ENCODE measurements at places on chromosomes 5 and 9.
A peak's percentile ranks its signal among the peaks of the same experiment; 100 is the strongest.

- DNase-seq, result no peak
Measured at GRCh38 chr5:154196955-154197652, 6.6 kb downstream of the GALNT10 start.

GRCh38 chr5:177446200-177447065 lies at the start of gene PRR7:
Gene PRR7, plus strand, starts transcription at chr5:177446814. Its CDS starts 8,254 bp downstream, at chr5:177455068.
- DNase-seq, result peak; percentile 62

- no peak for DNase-seq
Measured at GRCh38 chr5:156529892-156530291, 202.9 kb downstream of the SGCD start.

DNA sequence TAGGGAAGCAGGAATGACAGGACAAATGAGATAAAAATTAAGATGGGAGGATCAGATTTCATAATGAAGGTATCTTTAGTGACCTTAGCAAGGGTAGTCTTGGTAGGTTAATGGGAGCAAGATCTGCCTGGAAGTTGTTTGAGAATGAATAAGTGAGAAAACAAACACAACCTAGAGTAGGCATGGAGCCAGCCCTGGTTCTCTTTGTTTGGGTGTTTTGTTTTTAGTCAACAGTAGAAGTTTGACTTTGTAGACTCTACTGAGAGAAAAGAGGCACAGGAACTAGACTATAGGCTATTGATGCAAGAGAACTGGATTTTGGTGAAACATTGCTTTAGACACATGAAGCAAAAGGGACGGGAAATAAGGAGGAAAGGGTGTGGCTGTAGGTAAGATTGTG lies 40.3 kb downstream of the KCNN2 start:
- DNase-seq, result no peak

DNA sequence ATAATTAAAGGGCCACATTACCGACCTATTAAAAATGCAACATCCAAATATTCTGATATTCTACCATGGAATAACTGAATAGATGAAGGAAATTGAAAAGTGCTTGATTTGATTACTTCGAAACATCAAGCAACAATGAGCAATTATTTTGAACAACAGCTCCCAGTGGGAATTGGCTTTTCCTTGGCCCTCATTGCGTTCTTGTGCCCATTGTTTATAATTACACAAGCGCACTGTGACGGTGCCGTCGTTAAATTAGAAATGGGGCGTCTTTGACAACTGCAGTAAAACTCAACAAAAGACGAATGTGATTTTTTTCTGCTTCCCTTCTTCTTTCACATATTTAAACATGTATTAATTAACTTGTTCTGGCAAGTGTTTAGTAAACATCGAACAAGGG lies 61.6 kb downstream of the CDH6 start:
- no peak for DNase-seq

DNA sequence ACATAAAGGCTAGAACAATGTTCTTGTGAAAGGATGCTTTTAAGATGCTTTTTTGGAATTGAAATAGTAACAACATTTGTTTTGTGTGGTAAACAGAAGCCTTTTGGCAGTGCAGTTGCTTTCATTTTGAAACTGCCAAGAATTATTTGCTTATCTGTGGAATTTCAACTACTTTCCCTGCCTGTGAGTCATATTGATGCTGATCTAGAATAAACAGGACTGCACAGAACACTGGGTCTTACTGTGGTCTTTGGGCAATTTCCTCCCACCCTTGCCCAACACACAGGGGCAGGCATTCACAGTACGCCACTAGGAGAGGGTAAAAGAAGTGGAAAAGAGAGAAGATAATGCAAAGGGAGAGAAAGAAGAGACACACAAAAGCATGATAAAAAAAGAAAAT lies 483.7 kb downstream of the ELAVL2 start:
- no peak for DNase-seq

- no peak for DNase-seq
Measured at GRCh38 chr5:123753937-123754891, 242.2 kb downstream of the CSNK1G3 start.

DNA sequence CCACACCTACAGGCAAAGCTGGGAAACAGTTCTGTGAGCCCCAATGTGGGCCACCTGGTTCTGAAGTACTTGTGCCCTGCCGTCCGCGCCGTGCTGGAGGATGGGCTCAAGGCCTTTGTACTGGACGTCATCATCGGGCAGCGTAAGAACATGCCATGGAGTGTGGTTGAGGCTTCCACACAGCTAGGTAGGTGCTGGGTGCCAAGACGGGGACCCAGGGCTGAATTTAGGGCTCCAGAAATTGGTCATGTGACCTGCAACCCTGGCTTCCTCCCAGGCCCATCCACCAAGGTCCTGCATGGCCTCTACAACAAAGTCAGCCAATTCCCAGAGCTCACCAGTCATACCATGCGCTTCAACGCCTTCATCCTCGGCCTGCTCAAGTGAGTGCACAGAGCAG lies 46.9 kb upstream of the TESK1 start:
- DNase-seq, result no peak

GRCh38 chr9:89179540-89179894 lies 899 bp upstream of the SHC3 start:
- DNase-seq, result no peak

DNA sequence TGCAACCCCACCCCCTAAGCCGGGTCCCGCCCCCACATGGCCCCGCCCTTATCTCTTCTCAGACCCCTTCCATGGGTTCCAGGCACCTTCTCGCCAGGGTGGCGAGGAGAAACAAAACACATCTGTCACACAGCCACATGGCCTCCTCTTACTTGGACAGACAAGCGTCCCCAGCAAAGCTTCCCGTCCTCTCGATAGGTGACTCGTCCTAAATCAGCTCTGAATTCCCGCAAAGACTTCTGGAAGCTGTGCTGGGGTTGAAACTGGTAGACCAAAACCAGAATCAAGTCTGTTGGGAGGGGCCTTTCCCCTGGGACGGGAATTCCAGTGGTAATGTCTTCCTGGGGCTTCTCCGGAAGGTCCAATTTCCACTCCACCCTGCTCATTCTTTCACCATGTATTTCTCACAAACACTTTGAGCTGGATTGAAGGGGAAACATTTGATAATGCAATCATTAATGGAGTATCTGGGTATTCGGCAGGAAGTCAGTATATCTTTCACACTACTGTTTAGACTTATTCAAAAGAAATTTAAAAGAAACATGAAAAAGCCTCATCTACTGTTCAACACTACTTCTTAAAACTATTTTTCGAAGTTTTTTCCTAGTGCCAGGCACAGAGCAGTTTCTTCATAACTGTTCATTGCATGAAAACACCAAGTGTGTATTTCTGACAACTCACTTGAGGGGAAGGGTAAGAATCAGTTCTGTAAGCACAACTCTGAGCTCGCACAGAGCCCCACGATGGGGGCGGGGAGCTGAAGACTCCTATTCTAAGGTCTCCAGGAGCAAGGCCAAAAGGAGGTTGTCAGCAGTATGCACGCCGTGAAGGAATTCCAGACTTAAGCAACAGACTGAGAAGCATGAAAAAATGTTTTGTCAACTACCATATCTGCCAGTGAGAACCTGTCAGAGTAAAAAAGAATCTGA lies 644 bp upstream of the CTNNAL1 start:
- no peak for DNase-seq

- no peak for DNase-seq
Measured at GRCh38 chr5:56264417-56265025, 31.4 kb upstream of the ANKRD55 start.

- DNase-seq, result no peak
Measured at GRCh38 chr5:17910318-17910717, 276.1 kb downstream of the TAF11L14 start.

GRCh38 chr5:159095866-159096242 lies 3.9 kb downstream of the EBF1 start:
- no peak for DNase-seq

DNA sequence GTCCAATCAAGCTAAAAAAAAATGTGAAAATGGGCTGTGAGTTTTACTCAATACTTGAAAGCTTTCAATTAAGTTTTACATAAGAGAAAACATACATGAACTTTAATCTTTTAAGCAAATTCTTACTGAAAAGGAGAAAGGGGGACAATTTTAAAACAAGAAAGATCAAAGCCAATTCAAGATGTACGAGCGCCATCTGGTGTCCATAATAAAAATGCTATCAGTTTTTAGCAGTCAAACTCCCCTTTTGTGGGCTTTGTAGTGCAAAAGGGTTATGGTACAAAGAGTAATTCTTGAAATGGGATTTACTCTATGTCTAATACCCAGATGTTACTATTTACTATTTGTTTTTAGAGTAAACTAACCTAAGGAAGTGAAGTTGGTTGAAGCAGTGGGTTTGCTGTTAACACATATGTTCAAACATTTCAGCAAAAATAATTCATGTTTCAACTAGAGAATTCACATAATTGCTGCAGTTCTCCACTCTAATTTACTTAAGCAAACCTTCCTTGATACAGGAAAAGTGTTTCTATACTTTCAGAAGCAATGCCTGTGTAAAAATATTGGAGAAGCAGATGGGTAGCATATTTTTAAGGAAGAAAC lies 228.2 kb upstream of the TYRP1 start:
- DNase-seq, result no peak

DNA sequence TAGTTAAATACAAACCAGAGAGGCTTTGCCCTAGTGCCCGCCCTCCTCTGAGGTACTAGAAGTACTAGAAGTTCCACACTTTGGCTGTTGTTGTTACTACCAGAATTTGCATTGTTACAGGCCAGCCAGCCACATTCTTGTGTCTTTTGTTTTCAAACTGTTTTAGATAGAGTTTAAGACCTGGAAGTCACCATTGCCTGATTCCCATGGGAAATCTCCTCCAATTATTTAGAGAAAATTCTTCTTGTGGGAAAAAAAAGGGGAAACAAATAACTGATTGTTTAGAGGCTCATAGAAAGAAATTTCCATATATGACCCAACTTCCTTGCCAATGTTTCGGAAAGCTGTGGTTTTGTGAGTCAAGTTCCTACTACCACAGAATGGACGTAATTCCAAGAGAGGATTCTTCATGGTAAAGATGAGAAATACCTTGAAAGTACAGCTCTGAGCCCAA lies 252.2 kb downstream of the GOLPH3 start:
- no peak for DNase-seq

- no peak for DNase-seq
Measured at GRCh38 chr9:77751341-77752091, 103.4 kb upstream of the GNA14 start.

DNA sequence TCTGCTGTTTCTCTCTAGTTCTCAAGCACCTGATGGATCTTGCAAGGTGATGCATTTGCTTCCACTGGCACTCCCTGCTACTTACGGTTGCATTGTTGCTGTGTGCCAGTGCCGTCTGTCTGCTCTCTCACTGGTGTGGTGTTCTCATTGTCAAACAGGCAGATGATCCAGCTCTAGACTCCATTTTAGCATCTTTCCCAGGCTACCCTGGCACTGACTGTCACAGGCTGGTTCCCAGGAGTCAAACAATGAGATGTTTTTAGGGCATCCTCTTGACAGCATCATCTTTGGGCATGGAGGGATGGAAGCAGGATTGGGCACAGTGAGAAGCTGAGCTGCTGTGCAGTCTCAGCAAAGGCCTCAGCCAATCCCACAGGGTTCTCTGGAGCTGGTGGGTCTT lies 12.9 kb downstream of the MTRR start:
- DNase-seq, result no peak

DNA sequence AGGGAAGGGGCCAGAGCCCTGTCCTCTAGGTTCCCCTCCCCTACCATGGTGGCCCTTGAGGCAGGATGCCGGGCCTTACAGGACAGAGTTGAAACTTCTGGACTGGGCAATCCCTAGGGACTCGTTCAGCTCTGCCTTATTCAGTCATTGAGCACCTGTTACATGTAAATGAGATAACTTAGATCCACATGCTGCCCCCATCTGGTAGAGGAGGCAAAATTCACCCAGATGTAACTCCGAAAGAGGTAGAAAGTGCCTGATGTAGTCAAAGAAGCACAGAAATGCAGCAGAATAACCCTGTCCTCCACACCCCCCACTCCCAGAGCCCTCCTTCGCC lies 1.5 kb downstream of the GGTA1 start:
- no peak for DNase-seq

- DNase-seq, result no peak
Measured at GRCh38 chr5:168092209-168093185, 198.9 kb upstream of the WWC1 start.

- no peak for DNase-seq
Measured at GRCh38 chr9:88814577-88814976, 176.7 kb upstream of the S1PR3 start.

DNA sequence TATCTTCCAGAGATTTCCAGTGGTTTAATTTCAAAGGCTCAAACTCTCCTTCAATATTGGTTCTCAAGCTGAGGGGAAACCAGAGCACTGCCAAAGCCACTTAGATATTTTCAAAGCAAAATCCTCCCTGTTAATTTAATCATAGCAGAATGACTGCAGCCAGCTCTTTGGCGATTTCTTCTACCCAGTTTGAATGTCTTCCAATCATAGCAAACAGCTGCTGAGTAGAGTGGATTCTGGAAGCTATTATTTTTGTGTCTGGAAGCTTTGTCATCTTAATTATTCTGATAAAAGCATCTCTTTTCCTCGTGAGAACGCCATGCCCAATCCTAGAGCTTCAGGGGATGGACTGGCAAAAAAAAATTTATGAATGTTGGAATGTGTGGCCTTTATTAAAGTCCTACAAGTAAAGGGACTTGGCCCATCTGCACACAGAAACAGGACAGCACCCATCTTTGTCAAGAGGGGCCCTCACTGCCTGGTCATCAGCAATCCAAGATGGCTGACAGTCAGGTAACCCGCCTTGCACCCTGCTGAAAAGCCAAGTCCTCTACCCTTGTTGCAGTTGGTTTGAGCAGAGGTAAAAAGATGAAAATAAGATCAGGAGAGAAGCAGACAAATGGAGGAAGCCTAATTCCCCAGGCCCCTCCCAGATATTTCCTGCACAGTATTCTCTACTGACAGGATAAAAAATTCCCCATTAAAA lies 125.1 kb downstream of the SUSD1 start:
- DNase-seq, result no peak

DNA sequence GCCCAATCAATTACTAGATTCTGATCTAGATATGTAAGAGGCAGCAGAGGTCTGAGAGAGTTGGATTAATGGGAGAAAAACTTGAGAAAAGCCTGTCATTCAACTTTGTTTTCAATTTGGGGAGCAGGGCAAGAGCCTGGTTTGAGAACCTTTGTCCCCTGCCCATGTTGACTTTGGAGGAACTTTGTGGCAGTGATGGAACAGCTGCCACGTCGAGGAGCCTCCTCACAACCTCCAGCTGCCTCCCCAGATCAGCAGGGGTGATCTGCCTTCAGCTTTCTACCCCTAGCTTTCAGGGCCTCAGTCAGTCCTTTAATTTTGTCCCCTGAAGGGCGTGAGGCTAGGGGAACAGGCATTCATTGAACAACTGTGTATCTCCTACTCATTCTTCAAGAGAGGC lies 8.7 kb downstream of the SKP2 start:
- no peak for DNase-seq
